ENCODE measurements at places on chromosomes 12 and 14. TPM values are rescaled to one million over a fixed set of nuclear protein-coding genes. Genes with fewer than 3 reads are reported as not detected.

LIN7A gene
- total RNA-seq = 4.1 TPM

KCNA5 gene
- not detected for total RNA-seq

PMCH gene
- 0.30 TPM for total RNA-seq

ACOT4 gene
- total RNA-seq = 0.98 TPM

MYF6 gene
- not detected for total RNA-seq

CYP46A1 gene
- total RNA-seq = 0.33 TPM

CPNE6 gene
- total RNA-seq = not detected

WBP11 gene
- 21.6 TPM for total RNA-seq

TRPV4 gene
- total RNA-seq = 1.4 TPM

ADAM21 gene
- 0.86 TPM for total RNA-seq

RHOJ gene
- total RNA-seq = 5.0 TPM

CALM1 gene
- 763 TPM for total RNA-seq
